ENCODE measurements at places on chromosomes 16 and 17.
A peak's percentile ranks its signal among the peaks of the same experiment; 100 is the strongest.

- no peak for DNase-seq
These were observed 30.1 kb downstream of the LCMT1 start for GRCh38 chr16:25141648-25142047.

DNA sequence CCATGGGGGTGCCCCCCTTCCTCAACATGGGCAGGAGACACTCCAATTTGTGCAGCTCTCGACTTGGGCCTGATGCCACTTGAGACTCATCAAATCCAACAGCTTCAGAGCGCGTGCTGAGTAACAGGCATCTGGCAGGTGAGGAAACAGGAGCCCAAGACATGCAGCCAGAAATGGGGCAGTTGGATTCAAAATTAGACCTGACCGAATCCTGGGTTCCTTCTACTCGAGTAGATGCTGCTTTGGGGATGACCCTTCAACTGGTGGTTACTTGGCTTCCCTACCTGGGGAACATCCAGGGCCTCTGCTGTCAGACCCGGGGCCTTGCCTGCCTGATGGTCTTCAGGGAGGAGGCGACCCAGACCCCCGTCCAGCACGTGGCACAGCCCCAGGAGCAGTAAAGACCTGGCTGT is 488 bp upstream of the NTN3 start:
- DNase-seq: no peak

GRCh38 chr16:54766355-54766754 is 164.3 kb upstream of the IRX5 start:
- no peak for DNase-seq

DNA sequence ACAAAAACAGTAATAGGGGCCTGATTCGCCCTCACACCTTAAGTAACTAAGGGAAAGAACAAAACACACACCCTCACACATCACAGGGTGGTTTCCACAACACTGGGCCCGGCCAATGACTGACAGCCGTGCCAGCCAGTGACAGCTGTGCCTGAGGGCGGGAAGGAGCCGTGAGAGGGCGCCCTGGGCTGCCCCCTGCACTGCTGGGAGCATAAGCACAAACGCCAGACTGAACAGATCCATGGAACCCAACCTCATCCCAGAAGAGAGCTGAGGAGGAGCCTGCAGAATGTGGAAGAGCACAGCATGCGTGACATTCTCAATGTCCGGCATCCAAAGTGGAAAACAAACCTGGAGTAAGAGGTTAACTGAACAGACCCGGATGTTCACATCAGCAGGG is 16.0 kb downstream of the CSNK1D start:
- DNase-seq: no peak

GRCh38 chr17:20098314-20098713 is 89.2 kb downstream of the SPECC1 start:
- no peak for DNase-seq

DNA sequence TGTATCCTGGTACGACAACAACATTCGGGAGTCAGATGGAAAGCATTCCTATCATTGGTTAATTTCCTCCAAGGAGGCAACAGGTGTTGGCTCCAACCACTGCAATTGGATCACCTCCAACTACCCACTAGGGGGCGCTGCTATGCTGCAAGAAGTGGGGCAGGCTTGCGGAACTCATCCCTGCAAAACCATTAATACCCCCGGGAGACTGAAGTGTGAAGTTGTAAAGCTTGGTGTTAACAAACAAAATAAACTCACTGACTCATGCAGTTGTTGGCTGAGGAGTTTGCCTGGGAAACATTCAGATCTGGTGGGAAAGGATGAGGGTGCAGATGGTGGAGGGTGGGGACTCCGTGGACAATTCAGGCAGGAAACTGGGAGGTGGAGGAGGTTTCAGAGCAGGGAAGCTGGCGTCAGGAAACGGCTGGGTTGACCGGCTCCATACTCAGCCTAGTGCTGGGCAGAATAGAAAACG is 84.9 kb downstream of the HS3ST2 start:
- DNase-seq: peak; percentile 64

- no peak for DNase-seq
These were observed 1.0 kb upstream of the ARMC5 start for GRCh38 chr16:31458073-31458843.

DNA sequence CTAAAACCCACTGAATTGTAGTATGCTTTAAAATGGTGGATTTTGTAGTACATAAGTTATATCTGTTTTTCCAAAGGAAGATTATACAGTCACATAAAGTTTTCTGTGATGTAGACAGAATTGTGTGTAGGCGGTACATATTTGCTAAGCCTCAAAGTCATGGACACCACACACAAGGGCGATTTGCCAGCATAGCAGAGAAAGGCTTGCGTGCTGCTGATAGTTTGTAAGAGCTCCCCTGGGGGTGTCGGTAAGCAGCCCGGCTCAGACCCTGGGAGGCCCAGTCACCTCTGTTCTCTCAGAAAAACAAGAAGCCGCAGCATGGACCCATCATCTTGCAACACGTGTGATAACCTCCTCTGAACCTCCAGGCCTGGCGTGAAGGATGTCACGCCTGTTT is 38.3 kb upstream of the AKTIP start:
- no peak for DNase-seq

DNA sequence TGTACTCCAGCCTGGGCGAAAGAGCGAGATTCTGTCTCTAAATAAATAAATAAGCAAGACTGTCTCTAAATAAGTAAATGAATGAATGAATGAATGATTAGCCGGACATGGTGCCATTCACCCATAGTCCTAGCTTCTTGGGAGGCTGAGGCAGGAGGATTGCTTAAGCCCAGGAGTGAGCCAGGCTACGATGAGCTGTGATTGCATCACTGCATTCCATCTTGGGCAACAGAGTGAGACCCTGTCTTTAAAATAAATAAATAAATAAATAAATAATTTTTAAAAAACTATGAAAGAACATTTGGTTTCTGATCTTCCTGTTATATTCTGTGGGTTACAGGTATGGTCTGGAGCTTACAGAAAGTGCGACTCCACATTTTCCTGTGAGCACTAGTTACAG is 65.0 kb downstream of the C17orf58 start:
- DNase-seq: no peak

DNA sequence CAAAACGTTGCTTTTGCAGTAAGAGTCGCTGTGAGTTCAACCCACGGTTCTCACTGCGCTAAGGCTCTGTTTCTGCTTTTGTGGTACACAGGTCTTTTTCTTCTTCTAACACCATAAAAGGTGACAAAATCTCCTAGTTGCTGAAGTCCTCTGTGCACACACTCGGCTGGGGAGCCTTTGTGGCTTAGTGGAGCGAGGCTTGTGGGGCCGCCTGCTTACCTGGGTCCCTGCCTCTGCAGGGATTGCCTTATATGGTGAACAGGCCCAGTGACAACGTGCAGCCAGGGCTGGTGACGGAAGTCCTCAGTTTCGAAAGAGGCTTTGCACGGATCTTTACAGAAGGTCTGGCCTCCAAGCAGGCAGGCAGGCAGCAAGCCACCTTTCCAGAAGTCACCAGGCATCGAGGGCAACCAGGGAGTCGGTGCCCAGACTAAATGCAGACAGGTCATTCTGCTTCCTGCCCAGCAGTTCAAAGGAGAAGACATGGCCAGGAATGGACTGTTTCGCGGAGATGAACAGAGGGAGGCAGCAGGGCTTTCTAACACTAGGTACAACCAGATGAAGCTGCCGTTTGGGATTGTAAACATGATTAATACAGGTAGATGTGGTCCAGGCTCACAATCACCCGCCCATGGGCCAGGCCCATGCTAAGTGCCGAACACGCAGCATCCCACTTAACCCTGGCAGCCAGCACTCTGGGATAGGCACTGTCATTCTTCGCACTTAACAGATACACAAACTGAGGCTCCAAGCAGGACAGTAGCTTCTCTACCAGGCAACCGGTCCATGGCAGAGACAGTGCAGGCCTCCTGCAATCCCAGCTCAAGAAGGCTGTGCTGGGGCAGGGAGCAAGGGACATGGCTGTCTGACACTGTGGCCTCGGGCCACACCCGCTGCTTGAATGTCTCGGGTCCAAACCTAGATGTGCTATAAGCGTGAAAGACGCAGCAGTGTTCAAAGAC is 10.7 kb upstream of the MEAK7 start:
- DNase-seq: no peak

GRCh38 chr17:77914385-77915254 is 43.9 kb upstream of the TNRC6C start:
- no peak for DNase-seq

- DNase-seq: no peak
These were observed 3.6 kb downstream of the EVI2B start for GRCh38 chr17:31310260-31310659.

GRCh38 chr17:12180644-12181261 is 160.1 kb downstream of the MAP2K4 start:
- peak; percentile 58 for DNase-seq

DNA sequence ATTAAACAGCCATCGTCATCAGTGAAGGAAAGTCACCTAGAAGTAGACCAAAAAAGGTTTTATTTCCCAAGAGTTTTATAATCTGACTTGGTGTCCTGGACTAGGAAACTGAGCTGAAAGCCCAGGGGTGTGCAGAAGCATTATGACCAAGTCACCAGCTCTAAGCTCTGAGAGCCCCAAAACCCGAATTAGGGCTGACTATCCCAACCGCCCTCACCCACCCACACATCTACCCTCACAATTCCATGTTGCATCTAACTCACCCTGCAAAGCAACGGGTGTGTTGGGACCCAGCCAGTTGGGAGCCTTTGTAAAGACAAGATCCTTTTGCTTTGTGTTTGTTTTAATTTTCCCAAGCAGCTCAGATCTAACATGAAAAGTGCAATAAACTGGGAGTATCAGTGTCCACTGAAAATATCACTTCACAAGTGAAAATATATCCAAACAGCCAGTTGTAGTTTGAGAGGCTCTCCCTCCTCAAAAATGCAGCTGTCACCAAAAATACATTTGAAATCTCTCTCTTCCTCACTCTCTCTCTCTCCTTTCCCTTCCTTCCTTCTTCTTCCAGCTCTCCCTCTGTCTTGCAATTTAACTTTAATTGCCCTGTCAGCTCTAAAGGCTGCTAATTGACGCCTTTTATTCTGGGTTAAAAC is 16.2 kb upstream of the NOG start:
- no peak for DNase-seq

- no peak for DNase-seq
These were observed 13.9 kb upstream of the LPCAT2 start for GRCh38 chr16:55494994-55495421.

DNA sequence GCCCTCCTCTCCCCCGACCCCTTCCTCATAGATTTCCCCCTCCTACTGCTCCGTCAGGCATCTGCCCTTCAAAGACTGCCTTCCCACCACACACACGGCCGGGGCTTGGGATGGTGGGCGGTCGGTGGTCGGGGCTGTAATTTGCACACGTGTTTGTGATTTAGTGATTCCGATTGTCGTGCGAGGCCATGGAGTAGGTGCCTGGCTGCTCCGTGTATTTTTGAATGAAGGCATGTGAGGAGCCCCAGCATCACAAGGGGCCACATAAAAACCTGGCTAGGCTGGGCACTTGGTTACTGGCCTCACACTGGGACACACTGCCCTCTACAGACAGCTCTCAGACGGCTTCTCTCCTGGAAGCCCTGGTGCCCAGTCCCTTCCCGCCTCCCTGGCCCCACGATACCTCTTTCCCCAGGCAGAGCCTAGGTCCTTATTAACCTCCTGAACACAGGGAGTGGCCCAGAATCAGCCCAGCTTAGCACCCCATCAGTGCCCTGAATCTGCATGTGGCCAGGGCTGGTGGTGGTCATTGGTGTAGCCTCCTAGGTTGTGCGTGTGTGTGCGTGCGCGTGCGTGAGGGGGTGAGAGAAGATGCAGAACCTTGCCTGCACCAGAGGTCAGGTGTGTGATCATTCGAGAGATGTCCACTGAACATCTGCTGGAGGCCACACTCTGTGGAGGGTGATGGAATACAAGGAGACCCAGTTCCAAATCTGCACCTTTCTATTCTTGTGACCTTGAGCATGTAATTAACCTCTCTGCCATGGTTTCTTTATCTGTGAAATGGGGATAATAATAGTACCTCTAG is 1.3 kb upstream of the SOCS1 start:
- DNase-seq: peak; percentile 81

DNA sequence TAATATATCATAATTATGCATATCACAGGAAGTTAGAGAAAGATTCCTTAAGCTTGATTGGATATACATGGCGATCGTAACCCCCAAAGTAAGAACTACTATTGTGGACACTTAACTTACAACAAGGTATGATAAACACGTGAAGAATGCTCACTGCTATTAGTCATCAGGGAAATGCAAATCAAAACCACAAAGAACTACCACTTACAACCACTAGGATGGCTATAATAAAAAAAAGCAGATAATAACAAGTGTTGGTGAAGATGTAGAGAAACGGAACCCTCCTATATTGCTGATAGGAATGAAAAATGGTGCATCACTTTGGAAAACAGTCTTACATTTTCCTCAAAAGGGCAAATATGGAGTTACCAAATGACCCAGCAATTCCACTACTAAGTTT is 265.9 kb downstream of the SLC39A11 start:
- no peak for DNase-seq

- DNase-seq: no peak
These were observed 68.3 kb upstream of the BCAR1 start for GRCh38 chr16:75319513-75320411.

DNA sequence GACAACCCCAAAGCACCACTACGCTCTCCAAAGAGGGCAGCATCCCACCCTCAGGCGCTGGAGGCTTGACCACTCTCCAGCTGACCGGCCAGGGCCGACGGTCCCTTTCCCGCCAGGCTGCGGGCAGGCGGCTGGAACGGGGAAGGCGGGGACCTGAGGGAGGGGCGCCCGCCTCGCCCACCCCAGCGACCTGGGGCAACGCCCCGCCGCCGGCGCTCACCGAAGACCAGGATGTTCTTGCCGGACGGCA is 431 bp downstream of the DYNC1LI2 start:
- DNase-seq: no peak

GRCh38 chr17:72717676-72718075 is 374.8 kb downstream of the SLC39A11 start:
- no peak for DNase-seq

GRCh38 chr16:87850009-87851006 is 19.0 kb downstream of the SLC7A5 start:
- no peak for DNase-seq

- DNase-seq: peak; percentile 43
These were observed 102.6 kb downstream of the ZNF778 start for GRCh38 chr16:89319886-89320781.

GRCh38 chr16:31455601-31456314 is 3.5 kb upstream of the ARMC5 start:
- DNase-seq: no peak

DNA sequence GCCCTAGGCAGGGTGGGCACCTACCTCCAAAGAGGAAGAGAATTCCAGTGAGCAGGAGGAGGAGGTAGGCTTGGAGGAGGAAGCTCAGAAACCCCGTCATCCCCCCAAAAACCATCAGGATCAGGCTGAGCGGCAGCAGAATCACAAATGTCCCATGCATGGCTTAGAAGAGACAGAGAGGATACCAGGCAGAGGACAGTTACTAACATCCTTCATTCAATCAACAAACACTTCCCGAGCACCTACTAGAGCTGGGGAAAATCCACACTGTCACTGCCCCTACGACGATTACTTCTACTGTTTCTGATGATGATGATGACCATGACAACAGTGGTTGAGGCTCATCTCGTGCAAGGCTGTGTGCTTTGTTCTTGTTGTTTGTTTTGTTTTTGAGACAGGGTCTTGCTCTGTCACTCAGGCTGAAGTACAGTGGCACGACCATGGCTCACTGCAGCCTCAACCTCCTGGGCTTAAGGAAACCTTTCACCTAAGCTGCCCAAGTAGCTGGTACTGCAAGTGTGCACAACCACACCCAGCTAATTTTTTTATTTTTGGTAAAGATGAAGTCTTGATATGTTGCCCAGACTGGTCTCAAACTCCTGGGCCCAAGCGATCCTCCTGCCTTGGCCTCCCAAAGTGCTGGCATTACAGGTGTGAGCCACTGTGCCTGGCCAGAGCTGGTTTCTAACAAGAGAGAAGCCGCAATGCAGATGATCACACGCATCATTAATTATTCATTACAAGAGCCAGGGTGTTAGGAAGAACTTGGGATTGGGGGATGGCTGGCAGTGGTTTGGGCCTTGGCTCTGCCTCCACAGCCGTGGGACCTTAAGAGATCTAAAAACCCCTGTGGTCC is 18.0 kb downstream of the TMEM114 start:
- no peak for DNase-seq

Measured in NCI-H460 (cell line).